KBM-7 (cell line): ENCODE measurements at places on chromosomes 2 and 18.

DNA sequence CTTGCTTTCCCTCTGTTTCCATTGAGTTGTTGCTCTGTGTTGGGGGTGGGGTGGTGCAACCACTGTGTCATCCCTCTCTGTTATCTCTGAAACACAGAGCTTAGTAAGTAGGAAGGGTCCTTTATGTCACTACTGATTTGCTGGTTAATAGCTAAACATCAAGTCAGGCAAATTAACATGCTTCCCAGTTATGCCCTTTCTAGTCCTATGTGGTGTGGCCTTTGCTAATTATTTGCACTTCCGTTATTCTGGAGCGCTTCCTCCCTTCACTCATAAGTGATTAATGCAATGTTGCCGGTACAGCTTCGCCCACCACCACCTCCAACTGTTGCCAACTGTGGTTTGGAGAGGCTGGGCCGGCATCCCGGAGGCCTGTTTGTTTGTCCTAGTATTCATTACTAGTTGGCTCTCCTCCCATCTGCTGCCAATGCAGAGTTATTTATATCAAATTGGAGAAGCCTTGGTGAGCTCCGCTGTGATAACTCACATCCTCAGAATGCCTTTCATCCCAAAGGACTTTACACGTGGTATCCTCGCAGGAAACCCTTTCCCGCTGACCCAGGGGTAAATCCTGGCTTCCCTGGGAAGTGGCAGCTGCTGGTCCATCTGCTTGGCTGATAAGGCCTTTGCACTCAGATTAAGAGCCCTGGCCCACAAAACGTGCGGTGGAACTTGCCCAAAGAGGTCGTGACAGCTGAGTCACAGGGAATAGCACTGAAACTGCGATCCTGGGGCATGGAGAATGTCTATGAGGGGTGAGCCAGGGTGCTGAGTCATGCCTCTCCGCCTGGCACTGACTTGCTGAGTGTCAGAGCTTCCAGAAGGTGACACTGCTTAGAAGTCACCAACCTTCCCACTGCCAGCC is 72.0 kb upstream of the ZCCHC2 start:
- peak; percentile 75 for DNase-seq

- no peak for DNase-seq
Measured at GRCh38 chr2:237058423-237058822, 27.3 kb upstream of the COPS8 start.

- DNase-seq: no peak
Measured at GRCh38 chr2:67904566-67904965, 158.2 kb downstream of the C1D start.

DNA sequence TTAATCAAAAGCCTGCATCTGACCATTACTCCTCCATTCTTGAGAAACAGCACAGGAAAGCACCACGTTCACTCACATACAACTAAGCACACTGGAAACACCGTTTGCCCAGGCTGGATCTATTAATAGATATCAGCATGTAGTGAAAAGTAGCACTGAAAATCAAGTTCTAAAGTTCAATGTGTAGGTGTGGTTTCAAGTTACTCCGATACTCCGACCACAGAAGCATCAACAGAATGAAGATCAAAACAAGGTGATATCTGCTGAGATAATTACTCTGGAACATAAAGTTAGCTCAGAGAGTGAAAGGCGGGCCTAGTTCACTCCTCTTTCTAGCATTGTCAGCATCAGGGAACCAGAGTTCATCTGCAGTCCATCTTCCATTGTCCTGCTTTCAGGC is 1367.4 kb upstream of the ACVR2A start:
- no peak for DNase-seq

GRCh38 chr2:236600892-236601291 is 31.3 kb downstream of the ACKR3 start:
- no peak for DNase-seq

DNA sequence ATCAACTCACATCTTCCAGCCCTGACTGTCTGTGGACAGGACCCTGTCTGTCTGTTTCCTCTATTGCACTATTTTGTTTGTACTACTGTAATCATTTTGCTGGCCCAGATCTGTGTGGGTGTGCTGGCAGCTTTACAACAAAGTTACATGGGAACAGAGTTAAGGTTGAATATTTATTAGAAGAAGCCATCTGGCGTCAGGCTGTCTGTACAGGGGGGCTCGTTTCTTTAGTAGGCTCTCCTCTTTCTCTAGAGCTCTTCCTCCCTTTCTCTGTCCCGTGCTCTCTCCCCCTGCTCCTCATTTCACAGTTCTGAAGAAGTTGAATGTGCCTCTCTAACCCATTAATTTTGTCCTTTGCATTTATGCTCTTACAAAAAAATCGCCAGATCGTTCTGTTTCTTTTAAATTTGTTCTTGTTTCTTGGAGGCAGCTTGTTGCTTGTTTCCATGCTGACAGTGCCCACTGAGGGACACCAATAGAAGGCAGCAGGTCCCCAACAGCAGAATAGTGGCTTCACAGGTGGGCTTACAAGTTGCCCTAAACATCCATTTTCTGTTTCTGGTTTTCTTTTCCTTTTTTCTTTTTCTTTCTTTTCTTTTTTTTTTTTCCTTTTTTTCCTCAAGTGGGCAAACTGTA is 315.2 kb upstream of the ZEB2 start:
- no peak for DNase-seq

DNA sequence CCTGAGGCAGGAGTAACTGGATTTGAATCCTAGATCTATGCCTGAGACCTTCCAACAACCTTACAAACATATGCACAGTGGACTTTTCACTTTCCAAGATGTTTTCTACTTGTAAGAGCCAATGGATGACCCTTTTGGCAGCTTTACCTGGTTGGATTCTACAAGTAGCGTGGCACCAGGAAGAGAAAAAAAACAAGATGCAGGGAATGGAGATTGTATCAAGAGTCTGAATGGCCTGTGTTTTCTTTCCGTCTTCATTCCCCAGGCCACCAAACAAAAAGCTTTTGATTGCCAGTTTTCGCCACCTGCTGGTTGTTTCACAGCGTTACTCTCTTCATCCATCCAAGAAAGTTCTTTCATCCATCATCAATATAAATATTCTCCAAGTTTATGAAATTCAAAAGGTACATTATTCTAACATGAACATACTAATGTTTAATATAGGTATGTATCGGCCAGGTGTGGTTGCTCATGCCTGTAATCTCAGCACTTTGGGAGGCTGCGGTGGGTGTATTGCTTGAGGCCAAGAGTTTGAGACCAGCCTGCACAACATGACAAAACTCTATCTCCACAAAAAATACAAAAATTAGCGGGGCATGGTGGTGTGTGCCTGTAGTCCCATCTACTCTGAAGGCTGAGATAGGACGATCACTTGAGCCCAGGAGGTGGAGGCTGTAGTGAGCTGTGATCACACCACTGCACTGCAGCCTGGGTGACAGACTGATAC is 3.5 kb upstream of the BCL2 start:
- peak; percentile 79 for DNase-seq

- no peak for DNase-seq
Measured at GRCh38 chr2:85661139-85661858, 6.7 kb downstream of the SFTPB start.

- no peak for DNase-seq
Measured at GRCh38 chr2:238066218-238066617, 5.4 kb downstream of the SCLY start.

DNA sequence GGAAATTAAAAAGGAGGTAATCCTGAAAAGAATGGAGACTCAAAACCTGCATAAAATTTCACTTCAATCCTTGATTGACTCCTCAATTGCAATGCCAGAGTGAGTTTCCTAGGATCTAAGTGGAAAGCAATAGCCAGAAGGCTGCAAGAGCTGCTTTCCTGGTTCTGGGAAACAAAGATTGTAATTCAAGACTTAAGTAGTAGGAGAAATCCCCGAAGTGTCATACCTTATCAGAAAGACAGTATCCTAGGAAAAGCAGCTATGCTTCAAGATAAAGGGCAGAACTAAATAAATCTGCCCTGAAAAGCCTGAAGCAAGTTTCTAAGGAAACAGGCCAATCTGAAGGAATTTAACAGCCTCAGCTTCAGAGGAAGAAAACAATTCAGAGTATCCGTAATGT is 390.2 kb downstream of the DSC3 start:
- DNase-seq: no peak

DNA sequence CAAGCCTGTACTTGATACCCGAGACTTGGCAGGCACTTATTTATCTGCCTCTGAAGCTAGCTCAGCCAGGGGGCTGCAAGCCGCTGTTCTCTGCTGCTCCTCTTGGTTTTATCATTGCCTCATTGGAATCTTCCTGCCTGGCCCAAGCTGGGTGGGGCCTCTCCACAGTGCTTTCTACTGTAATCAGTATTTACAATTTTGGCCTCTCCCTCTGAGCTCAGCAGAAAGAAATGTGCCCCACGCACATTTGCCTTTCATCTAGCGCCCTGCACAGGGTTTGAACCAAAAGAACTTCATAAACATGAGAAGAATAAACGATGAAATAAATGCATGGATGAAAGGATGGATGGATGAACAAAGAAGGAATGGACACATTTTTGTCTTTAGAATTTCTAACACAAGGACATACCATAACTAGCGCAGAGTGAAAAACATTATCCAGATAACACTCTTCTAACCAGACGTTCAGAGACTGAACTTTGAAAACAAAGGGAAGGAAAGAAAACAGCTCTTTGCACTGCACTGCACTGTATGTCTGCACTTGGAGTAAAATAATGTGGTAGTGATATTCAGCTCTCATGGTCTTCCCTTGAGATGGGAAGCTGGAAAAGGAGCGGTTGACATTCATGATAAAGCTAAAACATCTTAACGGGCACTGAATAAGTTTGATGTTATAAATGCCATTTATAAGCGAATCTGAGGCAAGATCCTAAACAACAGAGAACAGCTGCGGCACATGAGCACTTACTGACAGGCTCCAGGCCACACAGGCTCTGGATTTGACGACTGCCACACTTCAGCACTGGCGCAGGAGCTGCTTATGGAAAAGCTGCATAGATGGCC is 86.8 kb upstream of the SP3 start:
- no peak for DNase-seq

DNA sequence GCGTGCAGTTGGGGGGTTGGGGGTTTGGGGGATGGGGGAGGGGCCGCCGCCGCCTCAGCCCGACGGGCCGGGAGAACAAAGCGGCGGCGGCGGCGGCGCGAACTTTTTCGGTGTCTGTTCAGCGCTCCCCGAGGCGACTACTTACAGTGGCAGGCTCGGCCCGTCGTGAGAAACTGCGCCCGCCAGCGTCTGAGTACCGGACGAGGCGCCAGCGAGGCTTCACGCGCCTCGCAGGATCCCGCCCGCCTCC is 172 bp downstream of the PRKD3 start:
- DNase-seq: no peak

DNA sequence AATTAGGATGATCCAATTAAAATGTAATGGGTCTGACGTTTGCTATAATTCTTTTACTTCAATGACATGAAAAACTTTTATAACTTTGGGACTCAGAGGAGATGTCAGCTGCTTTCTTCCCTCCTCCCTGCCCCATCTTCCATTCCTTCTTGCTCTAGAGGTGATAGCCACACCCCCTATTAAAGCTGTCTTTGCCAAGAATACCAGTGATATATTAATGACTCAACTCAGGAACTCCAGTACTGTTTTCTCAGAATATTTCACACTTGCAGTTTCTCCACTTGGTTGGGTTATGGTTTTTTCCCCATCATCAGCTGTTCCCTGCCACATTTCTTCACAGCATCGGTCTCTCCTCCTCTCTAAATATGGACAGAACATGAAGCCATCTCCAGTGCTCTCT is 184.0 kb downstream of the KCNE4 start:
- DNase-seq: no peak

- DNase-seq: no peak
Measured at GRCh38 chr18:5166606-5167280, 30.3 kb downstream of the AKAIN1 start.

DNA sequence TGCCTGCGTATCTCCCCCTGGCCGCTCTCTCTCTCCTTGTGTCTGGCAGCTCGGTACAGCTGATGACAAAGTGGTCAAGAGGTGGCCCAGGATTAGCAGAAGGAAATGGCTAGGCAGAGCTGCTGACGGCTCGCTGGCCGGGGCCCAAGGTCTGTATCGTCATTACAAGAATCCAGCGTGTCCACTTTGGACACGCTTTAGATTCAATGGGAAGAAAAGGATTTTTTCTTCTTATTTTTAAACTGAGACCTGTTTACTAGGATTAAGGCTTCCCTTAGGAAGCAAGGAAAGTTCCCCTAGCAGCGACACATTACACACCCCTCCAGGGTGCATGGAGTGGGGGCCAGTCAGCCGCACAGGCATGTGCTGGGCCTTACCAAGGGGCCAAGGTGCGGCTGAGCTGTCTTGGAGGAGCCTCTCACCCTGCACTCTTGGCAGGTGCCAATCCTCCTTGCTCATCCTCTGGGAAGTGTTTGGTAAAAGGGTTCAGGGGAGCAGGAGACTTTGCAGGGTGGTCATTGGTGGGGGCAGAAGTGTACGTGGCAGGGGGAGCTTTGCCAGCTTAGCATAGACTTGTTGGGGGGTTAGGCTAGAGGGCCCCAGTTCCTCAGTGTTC is 76.8 kb downstream of the POLR1A start:
- DNase-seq: no peak

GRCh38 chr2:128807317-128807716 is 488.6 kb upstream of the HS6ST1 start:
- DNase-seq: no peak

DNA sequence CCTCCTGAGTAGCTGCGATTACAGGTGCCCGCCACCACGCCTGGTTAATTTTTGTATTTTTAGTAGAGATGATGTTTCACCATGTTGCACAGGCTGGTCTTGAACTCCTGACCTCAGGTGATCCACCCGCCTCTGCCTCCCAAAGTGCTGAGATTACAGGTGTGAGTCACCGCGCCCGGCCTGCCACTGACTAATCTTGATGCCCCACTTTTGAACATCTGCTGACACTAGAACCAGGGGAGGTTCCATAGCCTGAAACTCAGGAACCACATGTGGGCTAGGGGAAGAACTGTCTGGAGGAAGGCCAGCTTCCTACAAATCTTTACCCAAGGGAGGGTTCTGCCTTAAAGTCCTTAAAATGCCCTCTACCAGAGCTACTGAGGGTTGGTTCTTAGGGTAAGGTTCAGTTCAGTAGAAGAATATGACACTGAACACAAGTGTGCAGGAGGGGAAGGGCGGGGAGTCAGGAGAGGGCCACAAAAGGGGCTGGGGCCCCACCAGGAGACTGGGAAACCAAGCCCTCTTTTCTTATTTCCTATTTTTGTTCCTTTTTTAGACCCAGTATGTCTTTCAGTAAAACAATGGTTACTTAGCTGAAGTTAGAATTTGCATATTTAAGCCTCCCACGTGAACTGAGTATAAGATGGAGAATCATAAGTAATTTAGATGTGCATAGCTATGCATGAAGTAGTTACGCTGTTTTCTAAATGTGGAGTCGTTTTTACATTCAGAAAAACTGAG is 6.3 kb upstream of the RAB31 start:
- DNase-seq: no peak

- DNase-seq: no peak
Measured at GRCh38 chr2:127087791-127088495, 19.0 kb downstream of the BIN1 start.

DNA sequence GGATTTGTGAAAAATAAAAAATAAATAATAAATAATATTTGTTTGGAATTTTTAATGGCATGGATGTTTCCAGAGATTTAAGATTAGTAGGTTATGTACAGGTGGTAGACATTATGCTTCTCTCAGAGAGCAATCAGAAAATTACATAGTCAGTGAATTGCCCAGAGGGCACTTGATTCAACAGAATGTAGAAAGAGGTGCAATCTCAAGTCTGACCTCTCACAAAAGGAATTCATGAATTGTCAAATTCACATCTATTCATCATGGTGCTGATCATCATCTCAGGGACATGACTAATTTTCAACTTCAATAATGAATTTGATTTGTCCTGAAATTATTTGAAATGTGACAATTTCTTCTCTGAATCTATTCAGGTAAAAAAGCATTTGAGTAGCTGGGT is 172.5 kb downstream of the PDE11A start:
- DNase-seq: no peak

- DNase-seq: no peak
Measured at GRCh38 chr2:222734703-222735014, 63.2 kb downstream of the MOGAT1 start.
